ENCODE measurements at places on chromosomes 5 and 9.

DNA sequence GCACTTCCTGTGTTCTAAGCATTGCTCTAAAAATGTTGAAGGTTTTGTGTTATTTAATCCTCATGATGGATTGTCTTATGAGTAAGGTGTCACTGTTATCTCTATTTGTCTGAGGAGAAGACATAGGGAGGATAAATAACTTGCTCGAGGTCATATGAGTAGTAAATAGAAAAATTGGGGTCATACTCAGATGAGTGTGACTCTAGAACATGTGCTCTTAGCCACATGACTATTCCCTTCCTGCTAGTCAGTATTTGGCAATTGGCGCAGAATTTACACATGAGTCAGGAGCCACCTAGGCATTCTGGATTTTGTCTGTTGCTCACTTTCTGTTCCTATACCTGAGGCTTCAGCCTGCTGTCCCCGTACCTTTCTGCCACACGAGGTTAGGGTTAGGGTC lies 234.6 kb upstream of the CD180 start:
- DNase-seq = no peak

- no peak for DNase-seq
Observed at GRCh38 chr9:134320126-134320867, 6.0 kb upstream of the RXRA start.

- DNase-seq = no peak
Observed at GRCh38 chr9:16398691-16399090, 471.8 kb downstream of the BNC2 start.

DNA sequence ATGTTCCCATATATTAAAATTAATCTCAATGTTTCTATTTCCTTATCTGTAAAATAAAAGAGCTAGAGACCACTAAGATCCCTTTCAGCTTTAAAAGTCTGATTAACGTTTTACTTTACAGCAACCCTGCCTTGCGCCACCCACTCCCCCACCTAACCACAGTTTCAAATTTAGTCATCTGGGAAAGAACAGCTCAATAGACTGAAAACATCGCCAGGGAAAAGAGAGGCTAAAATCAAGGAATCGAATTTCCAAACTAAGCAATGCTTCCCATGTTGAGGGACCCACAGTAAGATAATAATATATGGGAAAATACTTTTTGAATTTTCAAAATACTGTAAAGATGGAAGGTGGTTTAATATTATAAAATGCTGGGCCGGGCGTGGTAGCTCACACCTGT lies 6.6 kb downstream of the SAXO1 start:
- no peak for DNase-seq

DNA sequence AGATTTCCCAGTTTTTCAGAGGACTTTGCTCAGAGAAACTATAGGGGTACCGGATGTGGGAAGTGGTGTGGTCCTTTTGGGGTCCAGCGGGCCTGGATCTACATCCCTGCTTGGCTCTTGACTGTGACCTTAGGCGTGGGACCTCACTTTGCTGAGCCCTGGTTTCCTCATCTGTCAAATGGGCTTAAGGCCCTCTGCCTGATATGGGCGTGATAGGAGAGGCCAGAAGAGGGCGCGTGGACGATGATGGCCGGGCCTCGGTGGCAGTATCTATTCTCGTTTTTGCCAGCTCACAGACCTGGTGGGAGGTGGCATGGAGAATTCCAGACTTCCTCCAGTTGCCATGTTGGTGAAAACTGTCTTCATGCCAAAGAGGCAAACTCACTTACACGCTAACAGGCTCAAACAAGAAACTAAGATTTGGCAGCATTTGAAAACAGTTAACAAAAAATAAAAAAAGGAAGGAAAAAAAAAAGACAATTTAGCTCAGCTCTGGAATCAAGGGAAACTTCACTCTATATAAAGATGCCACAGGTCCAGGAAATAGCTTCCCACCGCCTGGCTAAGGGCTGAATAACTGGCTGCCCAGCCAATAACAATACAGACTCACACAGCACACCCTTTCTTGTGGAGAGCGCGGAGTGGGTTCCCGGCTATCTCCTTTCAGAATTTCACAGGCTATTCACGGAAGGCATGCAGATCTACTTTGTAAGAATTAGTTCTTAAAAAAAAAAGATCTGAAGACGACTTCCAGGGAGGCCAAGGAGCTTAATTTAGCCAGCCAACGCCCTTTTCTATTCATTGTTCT lies 1.7 kb downstream of the SH3PXD2B start:
- no peak for DNase-seq

DNA sequence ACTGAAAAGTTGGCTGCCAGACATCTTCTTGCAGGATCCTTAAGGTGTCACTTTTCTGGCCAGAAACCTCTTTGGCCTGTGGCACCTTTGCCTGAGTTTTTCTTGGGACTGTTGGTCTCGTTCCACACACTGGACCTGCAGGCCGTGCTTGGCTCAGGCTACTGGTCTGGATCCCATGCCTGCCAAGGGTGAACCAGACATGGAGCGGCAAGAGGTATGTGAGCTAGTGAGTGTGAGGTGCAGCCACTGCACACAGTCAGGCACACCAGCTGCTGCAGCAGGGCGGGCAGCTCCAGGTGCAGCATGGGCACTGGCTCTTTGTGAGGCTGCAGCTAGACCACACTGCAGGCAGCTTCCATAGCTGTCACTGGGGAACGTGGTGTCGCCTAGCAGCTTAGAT lies 47.9 kb downstream of the NDUFAF2 start:
- no peak for DNase-seq

GRCh38 chr9:37668116-37668601 lies 17.4 kb downstream of the FRMPD1 start:
- no peak for DNase-seq

DNA sequence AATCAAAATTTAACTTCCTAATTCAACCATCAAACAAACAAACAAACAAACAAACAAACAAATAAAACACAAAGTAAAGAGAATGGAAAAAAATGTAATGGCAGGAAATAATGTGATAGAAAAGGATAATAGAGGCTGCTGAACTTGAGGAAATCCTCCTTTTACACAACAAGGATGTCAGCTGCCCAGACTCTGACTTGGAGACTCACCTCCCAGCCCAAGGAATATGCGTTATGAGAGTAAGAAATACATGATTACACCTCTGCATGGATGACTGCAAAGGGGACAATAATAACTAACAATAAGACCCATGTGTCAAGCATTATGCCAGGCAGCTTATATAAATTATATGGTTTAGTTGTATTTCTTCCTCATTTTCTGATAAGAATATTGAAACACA lies 46.6 kb upstream of the JAK2 start:
- DNase-seq = no peak

DNA sequence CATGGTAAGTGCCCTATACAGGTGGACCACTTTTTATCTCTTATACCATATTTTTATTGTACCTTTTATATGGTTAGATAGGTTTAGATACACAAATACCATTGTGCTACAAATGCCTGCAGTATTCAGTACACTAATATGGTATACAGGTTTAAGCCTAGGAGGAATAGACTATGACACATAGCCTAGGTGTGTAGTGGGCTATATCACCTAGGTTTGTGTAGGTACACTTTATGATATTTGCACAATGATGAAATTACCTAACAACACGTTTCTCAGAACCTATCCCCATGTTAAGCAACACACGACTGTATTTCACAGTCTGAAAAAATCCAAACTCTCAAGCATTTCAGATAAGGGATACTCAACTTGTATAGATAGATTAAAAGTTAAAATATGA lies 9.6 kb upstream of the PHF24 start:
- DNase-seq = no peak

- DNase-seq = no peak
Observed at GRCh38 chr5:33105521-33105941, 335.2 kb upstream of the TARS1 start.

DNA sequence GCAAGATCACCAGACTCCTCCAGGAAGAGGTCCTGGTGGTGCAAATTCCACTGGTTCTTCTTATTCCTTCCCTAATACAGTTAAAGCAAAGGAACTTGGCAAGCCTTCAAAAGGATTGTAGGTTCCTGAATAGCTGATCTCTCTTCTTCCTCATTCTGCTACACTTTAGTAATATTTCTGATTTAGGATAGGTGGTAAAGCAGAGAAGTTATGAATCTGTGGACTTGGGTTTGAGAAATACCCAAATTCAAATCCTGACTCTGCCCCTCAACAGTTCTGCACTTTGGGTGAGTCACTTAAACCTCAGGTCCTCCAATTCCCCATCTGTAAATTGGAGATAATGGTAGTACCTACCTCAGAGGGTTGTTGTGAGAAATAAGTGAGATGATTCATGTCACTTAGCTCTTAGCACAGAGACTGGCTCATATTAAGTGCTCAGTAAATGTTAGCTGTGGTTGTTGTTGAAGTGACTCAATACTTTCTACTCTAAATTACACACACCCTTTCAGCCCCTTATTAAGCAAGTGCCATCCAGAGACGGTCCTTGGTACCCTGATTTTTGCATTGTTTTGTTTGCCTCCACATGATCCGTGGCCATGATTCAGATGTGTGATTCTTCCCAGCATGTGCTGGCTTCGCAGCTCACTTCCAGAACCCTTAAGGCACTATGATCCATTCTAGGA lies 5.2 kb downstream of the SH3RF2 start:
- DNase-seq = no peak

DNA sequence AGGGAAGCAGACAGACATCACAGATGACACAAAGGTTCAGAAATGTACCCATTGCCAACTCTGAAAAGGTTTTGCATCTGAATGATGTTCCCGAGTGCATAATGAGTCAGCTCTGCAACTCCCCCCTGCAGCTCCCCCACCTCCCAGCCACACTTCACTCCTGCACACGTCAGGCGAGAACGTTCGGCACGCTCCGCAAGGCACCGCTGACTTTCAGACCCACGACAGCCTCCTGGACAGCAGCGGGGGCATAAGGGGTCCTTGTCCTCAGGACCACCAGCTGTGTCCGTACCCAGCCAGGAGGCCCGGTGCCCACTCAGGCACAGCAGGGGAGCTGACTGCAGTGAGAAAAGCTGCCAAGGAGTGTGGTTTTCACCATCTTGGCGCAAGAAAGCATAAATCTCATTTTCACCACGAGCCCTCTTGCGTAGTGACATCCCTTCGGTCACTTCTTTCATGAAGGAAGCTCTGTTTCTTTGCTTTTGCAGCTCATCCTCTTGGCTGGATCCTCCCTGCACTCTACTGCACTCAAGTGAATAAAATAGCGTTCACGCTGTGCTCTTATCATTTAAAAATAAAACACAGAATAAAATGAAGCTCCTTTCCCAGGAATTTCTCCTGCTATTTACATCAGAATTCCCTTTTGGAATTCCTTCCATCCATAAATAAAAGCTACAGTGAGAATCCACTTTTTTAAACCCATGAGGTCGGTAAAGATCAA lies 9.9 kb downstream of the GFPT2 start:
- DNase-seq = no peak

- no peak for DNase-seq
Observed at GRCh38 chr5:115686051-115686737, 60.4 kb upstream of the TMED7 start.

- DNase-seq = no peak
Observed at GRCh38 chr9:89781838-89782540, 177.2 kb downstream of the GADD45G start.

DNA sequence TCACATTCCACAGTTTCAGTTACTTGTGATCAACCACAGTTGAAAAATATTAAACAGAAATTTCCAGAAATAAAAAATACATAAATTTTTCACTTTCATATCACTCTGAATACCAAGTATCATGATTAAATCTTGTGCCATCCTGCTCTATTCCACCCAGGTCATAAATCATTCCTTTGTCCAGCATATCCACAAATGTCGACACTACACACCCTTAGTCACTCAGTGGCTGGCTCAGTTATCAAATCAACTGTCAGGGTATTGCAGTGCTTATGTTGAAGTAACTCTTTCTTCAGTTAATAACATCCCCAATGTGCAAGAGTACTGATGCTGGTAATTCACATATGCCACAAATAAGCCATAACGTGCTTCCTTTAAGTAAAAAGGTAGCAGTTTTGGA lies 115.7 kb downstream of the FBXL17 start:
- no peak for DNase-seq

DNA sequence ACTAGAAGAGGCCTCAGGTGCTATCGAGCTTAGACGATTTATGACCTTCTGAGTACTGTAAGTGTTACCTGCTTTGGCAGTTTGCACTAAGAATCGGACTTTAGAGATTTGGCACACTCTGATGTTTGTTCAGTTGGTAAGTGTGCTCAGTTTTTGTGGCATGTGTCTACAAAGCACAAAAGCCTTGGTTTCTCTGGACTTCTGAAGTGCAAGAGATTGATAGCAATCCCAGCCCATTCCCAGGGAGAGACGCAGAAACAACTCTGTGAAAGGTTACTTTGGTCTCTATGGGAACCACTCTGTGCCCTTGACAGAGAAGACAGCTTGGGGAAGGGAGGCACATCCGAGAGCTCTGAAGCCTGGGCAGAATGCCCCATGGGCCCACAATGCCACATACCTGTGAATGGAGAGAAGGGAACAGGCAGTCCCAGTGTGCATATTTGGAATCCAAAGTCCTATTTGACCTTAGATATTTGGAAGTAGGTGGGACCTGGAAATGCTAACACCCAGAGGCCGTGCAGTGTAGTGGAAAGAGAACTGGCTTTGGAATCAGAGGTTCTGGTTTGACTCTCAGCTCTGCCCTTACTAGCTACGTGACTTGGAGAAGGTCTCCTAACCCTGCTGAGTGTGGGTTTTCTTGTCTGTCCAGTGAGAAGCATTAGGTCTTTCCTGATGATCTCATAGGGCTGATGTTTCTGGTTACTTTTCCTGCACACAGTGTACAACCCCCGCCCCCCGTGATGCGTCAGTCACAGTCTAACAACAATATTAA lies 194.3 kb upstream of the VLDLR start:
- no peak for DNase-seq

- DNase-seq = no peak
Observed at GRCh38 chr5:147483961-147484707, 25.7 kb downstream of the DPYSL3 start.

GRCh38 chr9:20331095-20331685 lies 291.1 kb downstream of the MLLT3 start:
- no peak for DNase-seq

- no peak for DNase-seq
Observed at GRCh38 chr5:80712919-80713318, 58.1 kb upstream of the DHFR start.

DNA sequence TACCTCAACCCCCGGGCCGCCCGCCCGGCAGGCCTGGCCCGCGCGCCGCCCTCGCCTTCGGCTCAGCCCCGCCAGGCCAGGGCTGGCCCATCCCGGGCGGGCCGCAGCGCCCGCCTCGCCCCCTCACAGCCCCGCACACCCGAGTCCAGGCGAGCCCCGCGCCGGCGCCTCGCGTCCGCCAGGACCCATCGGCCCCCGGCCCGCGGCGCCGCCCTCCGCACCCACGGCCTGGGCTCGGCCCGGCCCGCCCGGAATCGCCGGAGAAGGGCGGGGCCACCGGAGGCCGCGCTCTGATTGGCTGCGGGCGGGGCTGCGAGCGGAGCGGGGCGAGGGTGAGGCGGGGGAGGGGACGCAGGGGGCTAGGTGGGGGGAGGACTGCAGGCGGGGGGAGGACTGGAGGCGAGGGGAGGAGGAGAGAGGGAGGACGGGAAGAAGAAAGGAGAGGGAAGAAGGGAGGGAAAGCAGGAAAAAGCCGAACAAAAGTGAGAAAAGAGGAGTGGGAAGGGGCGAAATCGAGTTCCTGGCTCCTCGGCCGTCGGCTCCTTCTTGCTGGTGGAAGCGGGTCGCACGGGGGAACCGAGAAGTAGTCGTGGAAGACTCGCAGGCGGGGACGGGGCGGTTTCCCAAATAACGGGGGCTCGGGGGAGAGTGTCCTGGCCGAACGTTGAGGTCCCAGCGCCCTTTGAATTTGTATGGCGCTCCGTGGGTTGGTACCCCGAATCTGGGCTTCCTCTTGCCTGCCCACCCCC lies 472 bp upstream of the UBTD2 start:
- DNase-seq = peak; percentile 56

All from stimulated activated CD8-positive, alpha-beta memory T cell treated with anti-CD3 and anti-CD28 coated beads, Interleukin-15, amount 100 ng/mL, for 1 hour (primary cell).